ENCODE measurements at places on chromosomes 13 and 19.

DNA sequence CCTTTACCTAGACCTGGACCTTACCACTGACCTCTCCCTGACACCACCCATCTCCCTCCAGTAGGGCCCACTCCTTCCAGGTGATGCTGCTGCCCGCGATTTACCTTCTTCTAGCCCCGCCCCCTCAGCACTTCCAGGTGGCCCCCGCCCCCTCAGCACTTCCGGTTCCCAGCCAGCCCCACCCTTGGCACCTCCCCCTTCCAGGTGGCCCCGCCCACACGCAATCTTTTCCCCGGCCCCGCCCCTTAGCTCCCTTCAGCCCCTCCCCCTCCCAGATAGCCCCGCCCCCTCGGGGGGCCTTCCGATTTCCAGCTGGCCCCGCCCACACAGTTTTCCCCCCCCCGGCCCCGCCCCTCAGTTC, 586 bp downstream of the LIG1 start:
- peak; percentile 97 for DNase-seq

- DNase-seq, result no peak
Observed at GRCh38 chr19:953445-954271, 27.8 kb downstream of the ARID3A start.

GRCh38 chr13:80074143-80074752, 266.7 kb downstream of the SPRY2 start:
- no peak for DNase-seq

DNA sequence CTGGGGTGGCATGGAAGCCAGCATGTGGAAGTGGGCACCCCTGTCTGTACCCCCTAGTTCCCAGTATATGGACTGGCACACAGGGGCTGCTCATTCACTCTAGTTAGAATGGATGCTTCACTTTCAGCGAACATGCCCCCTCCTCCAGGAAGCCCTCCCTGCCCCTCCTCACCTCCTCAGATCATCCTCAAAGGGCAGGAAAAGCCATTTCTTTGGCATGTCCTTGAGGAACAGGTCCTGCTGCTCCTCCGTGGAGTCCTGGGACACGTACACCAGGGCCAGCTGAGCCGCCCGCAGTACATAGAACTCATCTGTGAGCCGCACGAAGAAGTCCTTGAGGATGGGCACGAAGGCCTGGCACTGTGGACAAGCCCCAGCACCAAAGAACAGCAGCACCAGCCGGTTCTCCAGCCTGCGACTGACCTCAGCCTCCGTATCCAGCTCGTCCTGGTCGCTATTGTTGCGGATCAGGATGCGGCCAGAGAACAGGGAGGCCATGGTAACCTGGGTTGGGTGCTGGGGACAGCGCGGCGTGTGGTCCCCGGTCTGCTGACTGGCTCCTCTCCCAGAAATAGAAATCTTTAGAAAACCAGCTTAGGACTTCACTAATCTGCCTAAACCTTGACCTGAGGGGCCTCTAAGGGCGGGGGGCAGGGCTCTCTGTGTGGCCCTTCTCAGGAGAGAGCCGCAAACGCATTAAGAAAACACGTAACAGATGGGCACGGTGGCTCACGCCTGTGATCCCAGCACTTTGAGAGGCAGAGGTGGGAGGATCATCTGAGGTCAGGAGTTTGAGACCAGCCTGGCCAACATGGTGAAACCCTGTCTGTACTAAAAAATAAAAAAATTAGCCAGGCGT, at the start of gene NXNL1:
TSS of gene NXNL1 (minus strand) at position 555 of the 859 bp plus-strand sequence. CDS start at position 498, 57 bp downstream.
- DNase-seq, result no peak

GRCh38 chr13:99572921-99573320, 71.6 kb downstream of the TM9SF2 start:
- no peak for DNase-seq

GRCh38 chr13:46613409-46614049, 60.6 kb downstream of the LRCH1 start:
- DNase-seq, result no peak

GRCh38 chr19:46967578-46968032, 52.0 kb upstream of the NPAS1 start:
- DNase-seq, result peak; percentile 31

DNA sequence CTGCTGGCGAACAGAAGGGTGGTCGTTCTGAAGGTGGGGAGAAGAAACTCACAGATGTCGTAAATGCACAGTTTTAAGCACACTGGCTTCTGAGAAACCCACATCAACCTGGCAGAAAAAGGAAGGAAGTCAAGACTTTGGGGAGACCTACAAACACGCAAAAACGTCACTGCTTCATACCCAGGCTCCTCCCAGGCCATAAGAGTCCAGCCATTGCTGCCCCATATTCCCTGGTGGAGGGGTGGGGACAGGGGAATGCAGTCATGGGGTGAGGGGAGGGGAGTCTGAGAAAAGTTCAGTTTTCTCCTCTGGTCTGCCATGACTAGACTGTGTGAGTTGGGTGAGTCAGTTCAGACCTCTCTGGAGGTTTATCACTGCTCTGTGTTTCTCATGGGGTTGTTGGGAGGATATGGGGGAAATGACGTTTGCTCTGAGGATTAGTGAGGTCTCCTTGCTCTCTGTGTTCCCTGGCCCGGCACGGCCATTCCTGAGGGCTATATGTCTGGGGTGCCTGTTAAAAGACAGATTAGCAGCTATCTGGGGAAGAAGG, 139.0 kb downstream of the FLT1 start:
- DNase-seq, result no peak

DNA sequence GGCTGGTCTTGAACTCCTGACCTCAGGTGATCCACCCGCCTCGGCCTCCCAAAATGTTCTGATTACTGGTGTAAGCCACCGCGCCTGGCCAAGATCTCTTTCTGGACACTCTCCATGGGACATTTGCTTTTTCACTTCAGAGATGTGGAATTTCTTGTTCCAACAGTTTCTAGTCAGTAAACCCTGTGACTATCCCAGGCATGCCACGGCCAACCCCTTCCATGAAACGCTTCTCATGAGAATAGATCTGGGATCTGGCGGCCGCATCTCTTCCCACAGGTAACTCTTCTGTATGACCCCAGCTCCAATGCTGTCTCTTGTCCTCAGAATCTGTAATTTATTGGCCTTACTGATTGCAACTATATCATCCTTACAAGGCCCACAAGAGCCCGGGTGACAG, 16.2 kb downstream of the PLPP2 start:
- DNase-seq, result no peak

- DNase-seq, result no peak
Observed at GRCh38 chr13:33206425-33206824, 79.1 kb downstream of the STARD13 start.

GRCh38 chr13:97780486-97780885, 173.0 kb upstream of the IPO5 start:
- DNase-seq, result no peak

GRCh38 chr13:103140001-103140671, 73.9 kb upstream of the SLC10A2 start:
- DNase-seq, result no peak

DNA sequence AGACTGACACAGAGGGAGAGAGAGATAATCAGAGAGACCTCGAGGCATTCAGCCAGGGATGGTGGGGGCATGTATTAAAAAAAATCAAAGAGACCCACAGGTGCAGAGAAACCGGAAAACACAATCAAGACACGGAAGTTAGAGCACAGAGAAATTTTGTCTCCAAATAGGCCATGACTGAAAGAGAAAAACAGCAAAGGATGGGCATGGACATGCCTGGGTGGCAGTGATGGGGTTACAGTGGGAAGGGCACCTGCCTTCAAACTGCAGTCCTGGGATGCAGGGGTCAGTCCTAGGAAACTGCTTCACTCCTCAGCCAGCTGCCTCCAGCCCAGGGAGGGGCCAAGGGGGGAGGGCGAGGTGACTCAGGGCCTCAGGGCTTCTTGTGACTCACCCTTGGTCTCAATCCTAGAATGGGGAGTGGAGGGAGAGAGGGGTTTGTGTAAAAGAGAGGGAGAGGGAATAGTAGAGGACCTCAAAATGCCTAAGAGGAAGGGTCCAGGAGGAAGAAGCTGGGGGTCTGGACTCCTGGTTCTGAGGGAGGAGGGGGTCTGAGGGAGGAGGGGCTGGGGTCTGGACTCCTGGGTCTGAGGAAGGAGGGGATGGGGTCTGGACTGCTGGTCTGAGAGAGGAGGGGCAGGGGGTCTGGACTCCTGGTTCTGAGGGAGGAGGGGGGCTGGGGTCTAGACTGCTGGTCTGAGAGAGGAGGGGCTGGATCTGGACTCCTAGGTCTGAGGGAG, 3.6 kb upstream of the KCNN4 start:
- DNase-seq, result peak; percentile 35

GRCh38 chr19:5138606-5139582, 170.0 kb downstream of the KDM4B start:
- DNase-seq, result peak; percentile 39

DNA sequence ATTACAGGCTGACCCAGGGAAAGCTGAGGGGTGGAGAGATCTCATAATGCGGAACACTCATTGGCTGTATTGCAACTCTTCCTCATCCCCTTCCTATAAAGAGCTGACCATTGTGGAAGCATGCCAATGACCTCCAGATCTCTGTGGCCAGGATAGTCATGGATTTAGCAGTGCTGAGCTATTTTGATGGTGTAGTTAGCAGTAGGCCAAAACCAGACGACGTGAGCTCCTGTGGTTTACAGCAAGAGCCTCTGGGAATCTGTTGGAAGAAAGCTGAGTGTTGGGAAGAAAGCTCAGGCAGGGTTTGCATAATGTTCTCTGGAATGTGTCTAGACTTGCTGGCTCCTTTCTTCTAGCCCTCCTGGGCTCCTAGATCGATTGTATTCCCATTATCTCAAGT, 187.5 kb upstream of the GPC6 start:
- DNase-seq, result no peak

DNA sequence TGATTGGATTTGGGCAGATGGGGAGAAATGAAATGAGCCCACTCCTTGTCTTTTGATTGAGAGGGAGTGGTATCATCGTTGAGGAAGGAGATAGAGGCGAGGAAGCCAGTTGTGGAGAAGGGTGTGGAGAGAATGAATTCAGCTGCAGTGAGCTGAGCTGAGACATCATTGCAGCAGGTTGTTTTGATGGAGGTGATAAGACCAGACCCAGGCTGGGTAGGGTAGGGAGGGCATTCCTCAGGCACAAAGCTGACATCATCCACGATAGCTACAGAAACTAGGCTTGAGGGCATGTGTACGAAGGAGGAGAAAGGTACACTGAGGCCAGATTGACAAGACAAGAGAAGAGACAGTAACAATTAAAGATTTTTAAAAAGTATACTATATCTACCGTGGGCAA, 1500.9 kb upstream of the SLC10A2 start:
- DNase-seq, result no peak

GRCh38 chr13:23450340-23451046, 17.0 kb upstream of the SACS start:
- no peak for DNase-seq

- no peak for DNase-seq
Observed at GRCh38 chr13:34911159-34911558, 30.9 kb upstream of the NBEA start.

DNA sequence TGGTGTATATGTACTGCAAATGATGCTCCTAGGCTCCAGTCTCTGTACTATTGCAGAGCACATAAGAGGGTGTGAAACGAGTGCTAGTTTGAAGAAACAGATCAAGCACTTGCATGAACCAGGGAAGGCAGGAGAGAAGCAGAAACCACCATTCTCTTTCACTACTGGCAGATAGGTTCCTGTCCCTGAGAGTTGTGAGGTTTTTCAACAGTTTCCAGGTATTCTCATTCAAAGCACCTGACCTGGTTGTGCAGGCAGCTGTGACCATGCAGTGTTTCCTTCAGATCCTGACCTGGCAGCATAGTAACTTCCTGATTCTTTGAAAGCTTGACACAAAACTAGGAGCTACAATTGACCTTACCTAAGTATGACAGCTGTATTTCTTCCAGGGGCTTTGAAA, 164.9 kb downstream of the UFM1 start:
- DNase-seq, result no peak

- DNase-seq, result no peak
Observed at GRCh38 chr13:61277586-61278276, 137.9 kb downstream of the PCDH20 start.

GRCh38 chr19:6185835-6186834, 50.7 kb downstream of the ACSBG2 start:
- no peak for DNase-seq

GRCh38 chr19:43649514-43649913, 9.9 kb upstream of the CADM4 start:
- DNase-seq, result no peak

GRCh38 chr19:7242601-7243258, 51.5 kb downstream of the INSR start:
- no peak for DNase-seq

- no peak for DNase-seq
Observed at GRCh38 chr13:26025196-26025595, 26.6 kb downstream of the SHISA2 start.

- DNase-seq, result no peak
Observed at GRCh38 chr13:38496917-38497316, 147.3 kb downstream of the UFM1 start.

GRCh38 chr13:58728126-58728525, 1096.6 kb downstream of the PCDH17 start:
- no peak for DNase-seq

DNA sequence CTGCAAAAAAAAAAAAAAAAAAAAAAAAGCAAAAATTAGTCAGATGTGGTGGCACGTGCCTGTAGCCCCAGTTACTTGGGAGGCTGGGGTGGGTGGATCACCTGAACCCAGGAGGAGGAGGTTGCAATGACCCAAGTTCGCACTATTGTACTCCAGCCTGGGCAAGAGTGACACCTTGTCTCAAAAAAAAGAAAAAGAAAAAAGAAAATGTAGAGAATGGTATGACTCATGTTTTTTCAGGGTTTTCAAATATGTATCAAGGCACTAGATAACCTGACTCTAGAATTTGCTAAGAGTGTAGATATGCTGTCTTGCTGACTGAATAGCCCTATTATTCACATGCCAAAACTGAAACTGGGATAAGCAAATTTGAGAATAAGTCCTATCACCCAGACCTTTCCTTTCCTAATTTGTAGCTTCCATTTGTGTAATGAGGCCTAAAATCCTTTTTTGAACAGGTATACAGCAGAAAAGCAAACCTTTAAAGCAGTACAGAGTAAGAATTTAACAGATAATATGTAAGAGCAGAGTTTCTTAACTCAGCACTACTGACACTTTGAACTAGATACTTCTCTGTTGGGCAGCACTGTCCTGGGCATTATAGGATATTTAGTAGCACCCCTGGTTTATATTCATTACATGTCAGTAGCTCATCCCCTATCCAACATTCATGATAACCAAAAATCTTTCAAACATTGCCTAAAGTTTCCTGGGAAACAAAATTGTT, 108.6 kb downstream of the ELF1 start:
- no peak for DNase-seq

DNA sequence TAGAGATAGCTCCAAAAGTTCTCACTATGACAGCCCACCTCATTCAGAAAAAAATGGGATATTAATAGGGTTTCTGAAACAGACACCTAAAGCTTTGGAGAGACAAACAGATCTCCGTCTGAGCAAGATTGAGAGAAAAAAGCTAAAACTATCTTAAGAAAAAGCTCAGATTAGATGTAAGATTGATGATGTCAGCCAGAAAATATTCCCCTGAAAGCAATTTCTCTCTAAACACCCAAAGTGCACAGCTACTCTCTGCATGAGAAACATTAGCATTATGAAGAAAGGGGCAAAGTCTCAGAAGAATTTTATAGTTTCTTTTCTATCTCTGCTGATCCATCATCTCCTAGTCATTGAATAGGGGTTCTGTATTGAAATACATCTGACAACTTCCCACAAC, 148.9 kb downstream of the ZNF737 start:
- no peak for DNase-seq

- DNase-seq, result no peak
Observed at GRCh38 chr13:79530270-79530669, 49.3 kb downstream of the NDFIP2 start.

- DNase-seq, result no peak
Observed at GRCh38 chr13:28337166-28338005, 157.5 kb downstream of the FLT1 start.

All from T-helper 9 cell (primary cell).